Kidney (tissue), 22 donors: ENCODE measurements at places on chromosomes 12 and 14.

DNA sequence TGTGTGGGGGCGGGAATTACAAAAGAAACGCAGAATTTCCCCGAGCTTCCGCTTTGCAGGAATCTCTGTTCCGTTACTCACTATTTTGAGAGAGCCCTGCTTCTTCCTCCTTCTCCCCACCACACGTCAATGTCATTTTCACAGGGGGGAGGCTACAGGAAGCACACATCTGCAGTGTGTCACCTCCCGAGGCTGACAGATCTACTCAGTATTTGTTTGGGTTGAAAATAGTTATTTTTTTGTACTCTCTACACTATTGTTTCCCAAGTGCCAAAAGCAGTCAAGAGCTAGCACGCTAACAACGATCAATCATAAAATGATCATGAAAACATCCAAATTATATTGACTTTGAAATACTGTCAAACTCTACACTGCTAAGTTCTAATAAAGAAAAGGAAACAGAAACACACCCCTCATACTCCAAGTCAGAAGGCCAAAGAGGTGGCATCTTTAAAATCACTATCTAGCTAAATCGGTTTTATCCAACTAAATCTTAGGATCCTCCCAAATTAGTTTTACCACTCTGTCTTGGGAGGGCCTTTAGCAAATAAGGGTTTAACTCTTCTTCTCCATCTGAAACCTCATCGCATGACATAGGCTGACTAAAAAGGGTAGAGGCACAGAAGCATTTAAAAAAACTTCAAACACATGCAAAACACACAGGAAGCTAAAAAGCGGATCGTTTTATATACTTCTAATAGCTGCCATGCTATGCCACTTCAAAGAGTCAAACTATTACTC lies 51.8 kb downstream of the FOXN3 start:
- DNase-seq = peak; percentile 33

DNA sequence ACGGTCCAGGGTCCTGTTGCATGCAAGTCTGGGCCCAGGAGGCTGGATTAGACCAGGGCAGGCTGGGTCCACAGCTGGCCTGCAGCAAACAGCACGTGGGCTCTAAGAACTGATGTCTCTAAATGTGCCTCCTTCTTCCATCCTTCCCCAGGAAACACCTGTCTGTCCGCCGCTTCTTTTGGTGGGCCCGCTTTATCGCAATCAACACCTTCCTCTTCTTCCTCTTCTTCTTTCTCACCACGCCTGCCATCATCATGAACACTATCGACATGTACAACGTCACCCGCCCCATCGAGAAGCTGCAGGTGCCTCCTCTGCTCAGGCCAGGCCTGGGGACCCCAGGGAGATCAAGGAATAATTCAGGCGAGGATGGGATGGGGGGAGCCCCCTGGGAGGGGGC lies 28.3 kb downstream of the NGB start:
- DNase-seq = no peak

DNA sequence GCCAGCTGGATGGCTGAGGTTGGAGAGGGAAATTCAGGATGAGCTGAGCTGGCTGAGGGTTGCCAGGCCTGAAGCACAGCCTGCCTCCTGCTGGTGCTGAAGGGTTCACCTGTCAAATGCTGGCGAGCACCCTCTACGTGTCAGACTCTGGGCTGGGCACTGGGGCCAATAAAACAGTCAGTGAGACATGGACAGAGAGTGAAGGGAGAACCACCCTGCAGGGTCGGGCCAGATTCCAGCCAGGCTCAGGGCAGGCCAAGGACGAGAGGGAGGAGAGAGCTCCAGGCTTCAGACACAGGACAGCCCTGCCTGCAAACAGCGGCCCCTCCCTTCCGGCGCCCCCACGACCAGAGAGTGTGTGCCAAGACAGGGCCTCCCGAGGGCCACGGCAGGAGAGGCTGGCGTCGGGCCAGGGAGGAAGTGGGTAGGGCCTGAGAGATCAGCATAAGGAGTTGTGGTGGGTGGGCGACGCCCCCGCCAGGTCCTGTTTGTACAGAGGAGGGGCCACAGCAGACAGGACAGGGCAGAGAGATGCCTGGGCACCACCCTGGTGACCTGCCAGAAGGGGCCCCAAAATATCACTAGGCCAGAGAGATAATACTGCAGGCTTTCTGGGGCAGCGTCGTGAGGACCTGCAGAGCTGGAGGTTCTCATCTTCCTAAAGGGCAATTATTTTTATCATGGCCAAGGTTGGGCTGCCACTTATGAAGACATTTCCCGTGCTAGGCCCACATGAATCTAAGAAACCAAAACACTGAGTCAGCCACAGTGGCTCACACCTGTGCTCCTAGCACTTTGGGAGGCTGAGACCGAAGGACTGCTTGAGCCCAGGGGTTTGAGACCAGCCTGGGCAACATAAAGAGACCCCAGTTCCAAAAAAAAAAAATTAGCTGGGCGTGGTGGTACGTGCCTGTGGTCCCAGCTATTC lies 73.1 kb upstream of the GPR68 start:
- DNase-seq = peak; percentile 21

DNA sequence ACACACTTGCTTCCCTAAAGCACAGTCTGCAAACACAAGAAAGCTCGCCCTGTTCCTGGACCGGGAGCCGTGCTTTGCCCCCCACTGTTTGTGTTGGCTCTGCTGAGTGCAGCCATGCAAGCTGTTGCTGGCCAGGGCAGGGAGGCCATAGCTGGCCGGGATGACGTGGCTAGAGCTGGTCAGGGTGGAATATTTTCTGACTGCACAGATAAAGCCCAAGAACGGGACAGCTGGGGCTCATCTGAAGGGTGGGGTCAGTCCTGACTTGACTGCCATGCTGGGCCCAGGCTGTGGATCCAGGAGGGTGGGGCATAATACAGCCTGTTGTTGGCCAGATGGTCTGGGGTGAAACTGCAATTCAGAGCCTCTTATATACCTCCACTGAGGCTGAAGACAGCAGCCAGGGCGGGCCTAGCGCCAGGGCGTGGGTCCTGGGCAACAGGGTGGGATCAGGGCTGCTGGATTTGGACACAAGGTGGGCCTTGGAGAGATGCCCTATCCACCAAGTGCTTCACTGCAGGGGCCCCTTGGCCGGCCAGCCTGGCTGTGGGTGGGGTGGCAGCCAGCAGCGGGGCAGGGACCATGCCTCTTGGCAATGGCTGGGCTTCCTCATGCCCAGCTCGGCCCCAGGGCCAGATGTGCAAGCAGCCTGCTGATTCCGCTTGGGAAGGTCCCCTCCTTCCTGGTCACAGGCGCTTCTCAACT lies 14.8 kb downstream of the KMT5A start:
- DNase-seq = no peak

DNA sequence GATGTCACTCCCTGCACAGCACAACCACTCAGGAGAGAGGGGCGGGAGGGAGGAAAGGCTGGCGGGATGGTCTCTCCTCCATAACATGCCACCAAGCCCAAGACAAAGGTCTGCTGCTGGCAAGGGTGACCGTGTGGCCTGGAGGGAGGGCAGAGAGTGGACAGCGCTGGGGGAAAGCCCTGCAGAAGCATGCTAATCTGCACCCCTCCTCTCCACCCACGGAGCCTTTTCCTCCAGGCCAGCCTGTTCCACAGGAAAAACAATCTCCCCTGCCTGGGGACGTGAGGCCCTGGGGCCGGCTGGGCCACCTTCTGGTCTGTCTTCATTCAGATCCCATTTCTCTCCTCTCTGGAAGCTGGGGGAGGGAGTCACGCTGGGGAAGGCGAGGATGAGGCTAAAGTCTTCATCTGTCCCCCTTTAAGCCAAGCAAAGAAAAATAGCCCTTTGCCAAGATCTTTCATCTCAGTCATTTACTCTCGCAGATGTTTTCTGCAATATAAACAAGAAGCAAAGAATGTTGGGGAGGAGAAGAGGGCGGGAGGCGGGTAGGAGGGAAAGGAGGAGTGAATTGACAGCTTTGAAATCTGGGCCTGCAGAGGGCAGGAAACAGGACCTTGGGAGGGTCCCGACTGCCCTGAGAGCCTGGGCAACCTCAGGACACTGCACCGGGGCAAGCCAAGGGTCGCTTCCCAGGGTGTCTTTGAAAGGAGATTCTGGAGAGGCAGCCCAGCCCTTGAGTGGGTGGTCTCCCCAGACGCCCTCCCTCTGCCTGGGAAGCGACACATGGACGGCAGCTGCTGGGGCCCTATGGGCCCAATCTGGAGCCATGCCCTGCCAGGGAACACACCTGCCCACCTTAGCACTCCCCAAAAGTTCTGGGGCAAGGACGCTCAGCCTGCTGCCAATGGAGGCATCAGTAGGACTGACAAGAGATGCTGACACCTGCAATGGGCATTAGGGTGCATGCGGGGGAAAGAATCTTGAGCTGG lies 133.6 kb downstream of the ZFP36L1 start:
- peak; percentile 87 for DNase-seq

DNA sequence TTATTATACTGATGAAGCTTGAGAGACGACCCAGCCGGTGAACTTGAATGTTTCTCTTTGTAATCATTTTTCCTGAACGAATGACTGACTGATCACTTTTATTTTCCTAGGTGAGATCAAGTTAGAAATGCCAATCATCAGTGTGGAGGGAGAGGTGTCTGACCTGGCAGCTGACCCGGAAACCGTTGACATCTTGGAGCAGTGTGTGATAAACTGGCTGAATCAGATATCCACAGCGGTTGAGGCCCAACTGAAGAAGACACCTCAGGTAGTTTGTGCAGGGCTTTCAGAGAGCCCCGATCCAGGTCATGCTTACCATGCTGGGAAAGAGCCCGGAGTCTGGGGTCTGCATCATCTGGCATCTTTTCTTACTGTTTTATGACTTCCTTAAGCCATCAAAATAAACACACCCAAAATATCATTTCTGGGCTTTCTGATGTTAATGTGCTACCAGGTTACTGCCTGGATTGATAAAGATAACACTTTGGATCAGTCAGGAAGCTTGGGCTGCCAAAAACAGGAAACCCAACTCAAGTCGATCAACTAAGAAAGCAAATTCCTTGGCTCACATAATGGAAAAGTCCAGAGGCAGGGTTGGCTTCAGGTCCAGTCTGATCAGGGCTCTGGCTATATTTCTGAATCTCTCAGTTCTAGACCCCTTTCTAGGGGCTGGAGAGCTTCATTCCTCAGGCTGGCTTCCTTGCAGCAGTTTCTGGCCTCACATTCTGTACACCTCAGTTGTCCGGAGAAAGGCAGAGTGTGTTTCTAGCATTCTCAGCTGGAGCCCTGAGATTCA lies 21.1 kb downstream of the DNAH10 start:
- no peak for DNase-seq

DNA sequence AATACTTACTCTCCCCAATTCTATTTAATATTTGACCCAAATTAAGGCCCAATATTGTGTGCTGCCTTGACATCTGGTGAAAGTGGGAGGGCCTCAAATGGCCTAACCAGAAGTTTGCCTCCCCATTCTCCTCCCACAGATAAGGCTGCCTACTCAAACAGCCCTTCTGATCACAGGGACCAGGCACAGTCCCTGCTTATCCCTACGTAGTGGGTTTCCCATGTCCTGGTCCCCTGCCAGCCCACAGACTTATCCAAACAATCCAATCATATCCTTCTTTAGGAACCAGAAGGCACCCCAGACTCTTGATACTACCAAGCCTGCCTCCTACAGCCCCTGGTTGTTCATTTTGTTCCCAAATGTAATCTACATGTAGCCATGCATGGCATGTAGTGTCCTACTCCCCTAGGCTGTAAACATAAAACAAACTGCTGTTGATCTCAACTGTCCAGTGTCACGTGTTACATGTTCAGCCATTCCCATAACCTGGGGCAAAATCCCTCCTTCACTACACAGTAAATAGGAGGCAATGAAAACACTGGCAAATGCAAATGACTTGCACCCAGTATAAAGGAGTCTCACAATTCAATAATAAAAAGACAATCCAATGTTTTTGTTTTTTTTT lies 49.3 kb downstream of the EEA1 start:
- no peak for DNase-seq

- no peak for DNase-seq
Measured at GRCh38 chr12:114850661-114851275, 166.8 kb upstream of the TBX3 start.

- DNase-seq = no peak
Measured at GRCh38 chr12:65670775-65671174, 153.5 kb upstream of the HMGA2 start.

GRCh38 chr12:84308211-84308610 lies 604.4 kb downstream of the SLC6A15 start:
- no peak for DNase-seq

GRCh38 chr12:68804657-68805591 lies 3.1 kb upstream of the MDM2 start:
- no peak for DNase-seq

DNA sequence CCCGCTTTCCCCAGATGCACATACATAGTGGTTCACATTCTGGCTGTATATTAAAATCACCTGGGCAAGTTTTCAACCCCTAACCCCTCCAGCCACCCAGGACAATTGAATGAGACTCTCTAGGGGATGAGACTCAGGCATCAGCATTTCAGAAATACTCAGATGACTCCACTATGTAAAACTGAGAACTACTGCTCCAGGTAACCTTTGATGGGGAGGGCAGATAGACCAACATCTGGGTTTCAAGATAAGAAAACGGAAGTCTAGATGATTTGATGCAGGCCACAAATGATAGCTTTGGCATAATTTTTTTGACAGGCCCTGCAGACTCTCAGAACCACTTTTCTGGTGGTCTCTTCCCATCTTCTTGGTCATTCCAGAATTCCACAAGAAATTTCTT lies 341.1 kb downstream of the EMP1 start:
- DNase-seq = no peak

DNA sequence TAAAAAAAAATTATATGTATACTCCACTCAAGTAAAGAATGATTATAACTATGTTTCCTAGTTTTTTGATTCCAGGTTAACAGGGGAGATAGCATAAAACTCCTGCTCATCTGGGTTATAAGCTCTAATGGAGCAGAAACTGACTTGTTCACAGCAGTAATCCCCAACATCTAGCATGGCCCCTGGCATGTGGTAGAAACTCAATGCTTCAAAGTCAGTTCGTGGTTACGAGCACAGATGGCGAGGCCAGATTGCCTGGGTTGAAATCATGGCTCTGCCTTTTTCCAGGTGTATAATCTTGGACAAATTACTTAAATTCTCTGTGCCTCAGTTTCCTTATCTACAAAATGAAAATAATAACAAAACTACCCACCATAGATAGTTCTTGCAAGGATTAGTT lies 183.8 kb downstream of the TTC7B start:
- DNase-seq = no peak

DNA sequence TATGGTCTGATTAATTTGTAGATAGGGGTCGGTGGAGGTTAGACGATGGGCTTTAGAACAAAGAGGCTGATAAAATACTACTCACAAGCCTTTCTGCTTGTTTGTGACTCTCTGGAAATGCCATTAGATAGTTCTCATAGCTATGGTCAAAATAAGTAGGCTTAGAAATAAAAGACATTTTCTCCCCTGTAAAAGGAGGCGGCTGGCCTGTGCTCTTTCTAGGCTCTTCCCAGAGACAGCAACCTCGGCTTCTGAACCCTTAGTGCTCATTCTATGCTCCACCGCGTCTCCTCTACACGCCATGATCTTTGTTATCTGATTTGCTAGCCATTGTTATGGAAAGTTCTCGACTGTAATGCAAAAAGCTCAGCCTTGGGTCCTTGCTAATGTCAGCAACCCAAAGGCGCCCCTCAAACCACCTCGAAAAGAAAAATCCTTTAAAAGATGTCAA lies 64.5 kb downstream of the CRADD start:
- no peak for DNase-seq

- peak; percentile 32 for DNase-seq
Measured at GRCh38 chr14:101586531-101587430, 25.5 kb downstream of the DIO3 start.
